Stimulated activated CD8-positive, alpha-beta memory T cell treated with anti-CD3 and anti-CD28 coated beads, Interleukin-4, amount 100 ng/mL, for 4 hours (primary cell): ENCODE measurements at places on chromosomes 6 and 20.

- DNase-seq = no peak
Observed at GRCh38 chr6:25181923-25182322, 97.3 kb upstream of the CARMIL1 start.

DNA sequence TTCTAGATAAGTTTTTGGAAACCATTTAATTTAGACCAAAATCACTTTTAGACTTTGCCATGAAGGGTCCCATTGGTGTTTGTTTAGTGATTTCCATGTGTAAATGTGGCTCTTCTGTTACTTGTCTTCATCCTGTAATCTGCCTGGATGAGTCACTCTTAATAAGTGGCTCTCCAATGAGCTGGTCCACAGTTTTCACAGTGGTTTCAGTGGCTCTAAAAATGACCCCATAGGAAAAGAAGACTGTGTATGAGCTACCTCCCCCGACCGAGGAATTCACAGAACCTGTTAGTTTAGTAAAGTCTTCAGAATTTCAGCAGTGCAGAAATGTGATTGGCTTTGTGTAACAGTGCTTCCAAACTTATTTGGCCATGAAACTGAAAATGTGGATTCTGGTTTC lies 492.0 kb upstream of the MARCKS start:
- DNase-seq = no peak

- no peak for DNase-seq
Observed at GRCh38 chr20:56630086-56630493, 984 bp downstream of the TFAP2C start.

DNA sequence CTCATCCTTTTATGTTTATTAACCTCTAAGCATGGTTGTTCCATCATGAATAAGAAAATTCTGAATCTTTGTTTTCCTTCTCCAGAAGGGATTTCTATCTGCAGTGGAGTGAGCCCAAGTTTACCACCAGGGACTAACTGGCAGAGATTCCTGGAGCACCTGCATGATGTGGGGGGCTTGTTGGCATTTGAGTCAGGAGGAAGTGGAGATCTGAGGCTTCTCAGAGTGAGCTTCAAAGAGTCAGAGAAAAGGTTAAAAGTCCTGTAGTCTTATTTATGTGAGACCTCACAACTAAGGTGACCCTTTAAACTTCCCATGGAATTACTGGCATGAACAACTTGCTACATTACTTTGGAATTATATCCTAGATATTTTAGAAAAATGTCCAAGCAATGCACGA lies 138.1 kb upstream of the SLC24A3 start:
- no peak for DNase-seq

DNA sequence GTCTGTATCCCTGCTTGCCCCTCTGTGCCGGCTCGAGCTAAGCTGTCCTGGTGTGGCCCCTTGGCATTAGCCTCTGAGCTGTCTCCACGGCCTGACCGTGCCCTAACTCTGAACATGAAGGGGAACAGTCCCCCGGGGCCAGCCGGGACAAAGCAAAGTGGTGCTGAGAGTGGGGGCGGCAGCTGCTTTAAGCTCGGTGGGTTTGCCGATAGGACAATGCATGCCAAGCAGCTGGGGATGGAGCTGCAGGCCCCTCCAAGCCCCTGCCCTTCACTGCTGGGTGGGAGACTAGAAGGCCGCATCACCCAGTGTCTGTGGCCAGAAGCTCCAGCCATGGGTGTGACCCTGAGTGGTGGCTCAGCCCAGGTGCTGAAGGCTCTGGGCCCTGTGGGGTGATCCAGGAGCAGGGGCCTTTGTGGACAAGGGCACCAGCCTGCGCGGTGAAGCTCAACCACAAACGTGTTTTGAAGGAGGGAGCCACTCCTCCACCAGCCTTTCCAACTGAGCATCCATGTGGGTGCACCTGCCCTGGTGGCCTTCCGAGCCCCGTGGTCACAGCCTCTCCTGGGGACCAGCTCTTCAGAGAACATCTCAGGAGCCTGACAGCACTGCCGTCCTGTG lies 242.5 kb downstream of the ERMARD start:
- no peak for DNase-seq

DNA sequence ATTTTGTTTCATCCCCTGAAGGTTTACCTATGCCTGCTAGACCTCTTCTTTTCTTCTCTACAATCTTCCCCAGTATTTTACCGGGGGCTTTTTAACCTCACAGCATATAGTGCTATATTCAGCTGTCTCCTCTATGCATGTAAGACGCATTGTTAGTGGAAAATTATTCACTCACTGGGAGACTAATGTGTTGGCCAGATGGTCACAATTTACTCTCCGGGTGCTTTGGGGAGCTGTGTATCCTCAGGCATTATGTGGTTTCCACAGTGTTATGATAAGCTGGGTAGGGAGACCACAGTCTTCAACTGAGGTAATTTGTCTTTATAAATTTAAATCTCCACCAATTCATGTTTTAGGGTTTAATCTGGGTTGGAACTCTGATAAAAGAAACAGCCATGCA lies 553.8 kb upstream of the PTCHD4 start:
- no peak for DNase-seq
